Mesothelial cell of epicardium (in vitro differentiated cells): ENCODE measurements at places on chromosomes 5 and 9. TPM values are rescaled to one million over a fixed set of nuclear protein-coding genes. Genes with fewer than 3 reads are reported as not detected.

- H3K27ac ChIP-seq = no peak overlapping the region
- no peak overlapping the region for H3K4me3 ChIP-seq
- no peak for DNase-seq
- no peaks in the 10 kb centered on the region for H3K36me3 ChIP-seq
- H3K4me1 ChIP-seq = no peaks in the 10 kb centered on the region
These were observed 6.7 kb upstream of the FYB1 start for GRCh38 chr5:39226100-39226451.

Gene IL31RA
- total RNA-seq = not detected in 3 replicates

DNA sequence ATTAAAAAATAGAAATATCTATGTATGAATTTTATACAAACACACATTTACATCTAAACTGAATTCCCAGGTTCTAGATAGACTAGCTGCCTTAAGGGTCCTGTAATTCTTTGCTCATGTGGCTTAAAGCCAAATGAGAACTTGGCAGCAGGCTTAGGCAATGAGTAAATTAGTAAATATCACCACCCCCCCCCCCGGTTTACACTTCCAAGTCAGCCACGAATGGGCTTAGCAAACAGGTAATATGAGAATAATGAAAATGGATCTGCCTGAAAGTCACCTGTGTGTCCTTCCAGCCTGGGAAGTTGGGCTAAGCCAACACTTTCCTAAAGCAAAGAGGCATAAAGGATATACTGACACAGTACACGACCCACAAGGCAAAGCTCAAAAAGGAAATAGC is 108.6 kb downstream of the KLHL3 start:
- peaks cover 7% of the 10 kb centered on the region for H3K36me3 ChIP-seq
- no peak for DNase-seq
- peaks cover 2% of the 10 kb centered on the region for H3K4me1 ChIP-seq
- no peak overlapping the region for H3K4me3 ChIP-seq
- no peak overlapping the region for H3K27ac ChIP-seq

Gene RBM22
- 64.3 to 66.8 TPM (median 66.7 TPM) in 3 replicates for total RNA-seq

Gene PRELID2
- 18.3 to 23.0 TPM (median 19.9 TPM) in 3 replicates for total RNA-seq

GRCh38 chr5:119410448-119411159 is 41.7 kb upstream of the HSD17B4 start:
- no peak overlapping the region for H3K4me3 ChIP-seq
- DNase-seq = no peak
- H3K4me1 ChIP-seq = peaks cover 18% of the 10 kb centered on the region
- no peak overlapping the region for H3K27ac ChIP-seq

Gene CFAP157
- total RNA-seq = 0.34 to 0.49 TPM (median 0.41 TPM) in 3 replicates

Gene GPBP1
- total RNA-seq = 125 to 134 TPM (median 129 TPM) in 3 replicates

GRCh38 chr9:97617939-97618416 is 15.2 kb downstream of the TSTD2 start:
- peaks cover 58% of the 10 kb centered on the region for H3K36me3 ChIP-seq
- no peak overlapping the region for H3K27ac ChIP-seq
- no peak for DNase-seq
- H3K4me3 ChIP-seq = no peak overlapping the region
- H3K4me1 ChIP-seq = no peaks in the 10 kb centered on the region

DNA sequence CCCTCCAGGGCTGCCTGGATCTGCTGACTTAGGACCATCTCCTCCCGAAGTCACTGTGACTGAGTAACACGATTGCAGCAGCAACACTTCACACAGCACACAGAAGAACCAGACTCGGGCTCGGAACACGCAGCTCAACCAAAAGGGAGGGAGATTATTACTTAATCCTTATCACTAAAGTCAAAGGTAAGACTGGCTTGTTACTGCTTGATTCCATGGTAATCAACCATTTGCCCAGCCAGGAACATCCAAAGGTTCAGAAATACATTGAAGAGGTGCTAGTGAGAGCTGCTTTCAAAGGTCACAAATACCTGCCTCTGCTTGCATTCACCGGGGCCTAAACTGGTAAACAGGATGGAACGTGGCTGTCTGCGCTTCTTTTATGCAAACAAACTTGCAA is 7.7 kb downstream of the FBP1 start:
- peaks cover 38% of the 10 kb centered on the region for H3K4me1 ChIP-seq
- H3K27me3 ChIP-seq = no peaks in the 10 kb centered on the region
- H3K27ac ChIP-seq = peak overlapping the region; percentile 81
- H3K36me3 ChIP-seq = no peaks in the 10 kb centered on the region
- H3K4me3 ChIP-seq = no peak overlapping the region
- no peak for DNase-seq

GRCh38 chr5:66224274-66224673 is 80.2 kb downstream of the SREK1 start:
- H3K4me1 ChIP-seq = no peaks in the 10 kb centered on the region
- H3K36me3 ChIP-seq = peaks cover 1% of the 10 kb centered on the region
- DNase-seq = no peak
- peaks cover 8% of the 10 kb centered on the region for H3K27me3 ChIP-seq
- H3K27ac ChIP-seq = no peak overlapping the region
- H3K4me3 ChIP-seq = no peak overlapping the region

Gene CARD6
- 1.3 to 1.5 TPM (median 1.4 TPM) in 3 replicates for total RNA-seq

Gene FUT7
- 0.09 to 0.13 TPM in 2 of 3 replicates, not detected in the other for total RNA-seq

Gene NEUROG1
- total RNA-seq = not detected in 3 replicates

DNA sequence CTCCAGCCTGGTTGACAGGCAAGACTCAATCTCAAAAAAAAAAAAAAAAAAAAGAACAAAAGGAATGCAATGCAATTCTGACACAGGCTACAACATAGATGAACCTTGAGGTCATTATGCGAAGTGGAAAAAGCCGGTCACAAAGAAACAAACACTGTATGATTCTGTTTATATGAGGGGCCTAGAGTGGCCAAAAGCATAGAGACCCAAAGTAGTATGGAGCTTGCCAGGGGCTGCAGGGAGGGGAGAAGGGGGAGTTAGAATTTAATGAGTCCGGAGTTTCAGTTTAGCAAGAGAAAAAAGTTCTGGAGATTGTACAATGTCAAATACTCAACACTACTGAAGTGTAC is 33.2 kb upstream of the ASS1 start:
- peaks cover 3% of the 10 kb centered on the region for H3K4me1 ChIP-seq
- no peaks in the 10 kb centered on the region for H3K36me3 ChIP-seq
- H3K27ac ChIP-seq = no peak overlapping the region

GRCh38 chr9:94643176-94643575 is 3.9 kb upstream of the FBP1 start:
- H3K4me3 ChIP-seq = no peak overlapping the region
- H3K36me3 ChIP-seq = no peaks in the 10 kb centered on the region
- DNase-seq = no peak
- H3K27ac ChIP-seq = no peak overlapping the region
- H3K4me1 ChIP-seq = peaks cover 13% of the 10 kb centered on the region

Gene DPH7
- 55.0 to 59.4 TPM (median 56.1 TPM) in 3 replicates for total RNA-seq

Gene CER1
- 0.78 to 1.2 TPM (median 1.0 TPM) in 3 replicates for total RNA-seq

Gene GFPT2
- total RNA-seq = 14.9 to 16.3 TPM (median 15.7 TPM) in 3 replicates

DNA sequence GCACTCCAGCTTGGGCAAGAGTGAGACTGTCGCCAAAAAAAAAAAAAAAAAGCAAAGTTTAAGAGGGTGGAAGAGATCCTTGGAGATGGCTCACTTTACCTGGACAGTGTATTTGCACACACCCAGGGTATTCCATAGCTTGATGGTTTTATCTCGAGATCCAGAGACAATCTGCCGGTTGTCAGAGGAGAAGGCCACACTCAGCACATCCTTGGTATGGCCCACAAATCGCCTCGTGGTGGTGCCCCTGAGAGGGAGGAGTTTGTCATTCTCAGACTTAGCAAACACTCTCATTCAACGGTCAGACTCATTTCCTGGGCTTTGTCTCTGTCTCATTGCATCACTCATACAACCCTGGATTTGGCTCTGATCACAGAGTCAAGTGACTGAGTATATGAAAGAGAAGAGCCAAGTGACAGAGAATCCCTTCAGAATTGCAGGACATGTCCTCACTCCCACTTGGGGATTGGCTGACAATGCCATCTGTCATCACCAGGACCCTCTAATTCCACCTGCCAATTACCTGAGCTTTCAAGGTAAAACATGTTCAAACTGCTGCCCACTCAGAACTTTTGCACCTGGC is 2.2 kb downstream of the RACK1 start:
- DNase-seq = no peak
- peak overlapping the region; percentile 99 for H3K4me3 ChIP-seq
- peaks cover 34% of the 10 kb centered on the region for H3K4me1 ChIP-seq
- H3K27ac ChIP-seq = peak overlapping the region; percentile 100
- H3K27me3 ChIP-seq = no peaks in the 10 kb centered on the region

DNA sequence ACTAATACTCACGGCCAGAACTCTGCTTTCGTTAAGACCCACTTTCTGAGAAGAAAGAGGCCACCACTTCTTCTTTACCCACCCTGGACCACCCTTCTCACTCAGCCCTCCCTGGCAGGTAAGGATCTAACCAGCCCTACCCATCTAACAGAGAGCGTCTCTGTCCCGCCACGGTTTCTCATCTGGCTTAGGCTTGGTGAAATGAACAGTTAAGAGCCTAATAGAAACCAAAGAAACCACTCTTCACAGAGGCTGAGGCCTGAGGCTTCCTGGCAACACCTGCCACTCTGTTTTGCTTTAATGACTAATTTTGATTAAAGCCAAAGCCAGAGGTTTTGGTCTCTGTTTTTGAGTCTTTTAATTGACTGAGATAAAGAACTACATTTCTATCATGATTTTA is 354.1 kb upstream of the SLC30A5 start:
- H3K27ac ChIP-seq = no peak overlapping the region
- no peaks in the 10 kb centered on the region for H3K36me3 ChIP-seq
- no peaks in the 10 kb centered on the region for H3K27me3 ChIP-seq
- no peak overlapping the region for H3K4me3 ChIP-seq
- H3K4me1 ChIP-seq = no peaks in the 10 kb centered on the region

GRCh38 chr9:92706218-92706940 is 36.4 kb upstream of the IPPK start:
- H3K36me3 ChIP-seq = peaks cover 20% of the 10 kb centered on the region
- H3K27ac ChIP-seq = no peak overlapping the region
- DNase-seq = no peak

DNA sequence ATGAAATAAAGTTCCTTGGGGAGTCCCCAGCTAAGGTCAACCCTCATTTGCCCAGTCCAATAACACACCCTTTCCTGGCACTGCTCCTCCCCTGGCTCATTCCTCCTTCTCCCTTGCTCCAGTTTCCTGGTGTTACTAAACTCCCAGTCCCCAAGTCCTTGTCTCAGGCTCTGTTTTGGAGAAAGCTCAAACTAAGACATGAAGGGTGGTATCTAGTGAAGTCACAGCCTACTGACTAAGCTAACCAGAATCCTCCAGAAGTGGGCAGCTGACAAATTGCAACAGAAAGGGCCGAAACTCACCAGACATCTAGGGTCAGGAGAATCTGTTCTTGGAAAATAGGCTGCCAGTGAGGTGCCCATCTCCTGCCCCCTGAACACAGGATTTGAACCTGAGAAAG is 118.7 kb upstream of the NEK6 start:
- no peak overlapping the region for H3K27ac ChIP-seq
- H3K4me1 ChIP-seq = no peaks in the 10 kb centered on the region
- no peak for DNase-seq
- H3K27me3 ChIP-seq = no peaks in the 10 kb centered on the region
- H3K36me3 ChIP-seq = no peaks in the 10 kb centered on the region

Gene AJM1
- 3.1 to 3.8 TPM (median 3.6 TPM) in 3 replicates for total RNA-seq
